Skin of body (tissue), 3 donors: ENCODE measurements at places on chromosomes 6 and 20. TPM values are rescaled to one million over a fixed set of nuclear protein-coding genes. Genes with fewer than 3 reads are reported as not detected.

- no peak for DNase-seq
These were observed 53.2 kb downstream of the GINS1 start for GRCh38 chr20:25460566-25461280.

- DNase-seq, result no peak
These were observed 15.6 kb downstream of the COMMD7 start for GRCh38 chr20:32727683-32728082.

DNA sequence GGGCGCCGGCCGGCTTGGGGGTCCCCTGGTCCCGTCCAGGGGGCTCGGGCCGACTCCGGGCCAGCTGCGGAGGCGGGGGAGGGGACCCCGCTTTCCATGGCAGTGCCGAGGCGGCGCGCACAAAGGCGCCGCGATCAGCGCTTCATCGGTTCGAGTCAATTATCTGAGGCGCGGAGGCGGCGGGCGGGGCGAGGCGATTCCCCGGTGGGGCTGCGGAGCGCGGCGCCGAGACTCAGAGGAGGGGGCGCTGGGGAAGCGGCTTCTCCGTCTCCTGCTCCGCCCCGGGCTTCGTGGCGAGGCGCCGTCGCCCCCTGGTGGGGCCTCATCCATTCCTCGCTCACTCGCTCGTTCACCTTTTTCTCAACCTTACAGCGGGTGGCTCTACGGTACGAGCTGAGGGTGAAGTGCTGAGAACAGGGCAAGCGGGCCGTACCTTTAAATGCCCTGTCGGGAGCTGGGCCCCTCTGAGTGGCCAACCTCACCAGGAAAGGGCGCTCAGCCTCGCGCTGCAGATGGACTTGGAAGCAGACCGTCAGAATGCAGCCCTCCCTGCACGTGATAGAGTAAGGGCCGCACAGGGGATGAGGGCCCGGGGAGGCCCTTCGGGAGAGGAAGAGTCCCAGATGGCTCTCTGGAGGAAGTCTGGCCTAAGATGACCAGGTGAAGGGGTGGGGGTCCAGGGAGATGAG, 39.9 kb downstream of the SLC52A3 start:
- no peak for DNase-seq

Gene BEND6
- 5.6 TPM for total RNA-seq

DNA sequence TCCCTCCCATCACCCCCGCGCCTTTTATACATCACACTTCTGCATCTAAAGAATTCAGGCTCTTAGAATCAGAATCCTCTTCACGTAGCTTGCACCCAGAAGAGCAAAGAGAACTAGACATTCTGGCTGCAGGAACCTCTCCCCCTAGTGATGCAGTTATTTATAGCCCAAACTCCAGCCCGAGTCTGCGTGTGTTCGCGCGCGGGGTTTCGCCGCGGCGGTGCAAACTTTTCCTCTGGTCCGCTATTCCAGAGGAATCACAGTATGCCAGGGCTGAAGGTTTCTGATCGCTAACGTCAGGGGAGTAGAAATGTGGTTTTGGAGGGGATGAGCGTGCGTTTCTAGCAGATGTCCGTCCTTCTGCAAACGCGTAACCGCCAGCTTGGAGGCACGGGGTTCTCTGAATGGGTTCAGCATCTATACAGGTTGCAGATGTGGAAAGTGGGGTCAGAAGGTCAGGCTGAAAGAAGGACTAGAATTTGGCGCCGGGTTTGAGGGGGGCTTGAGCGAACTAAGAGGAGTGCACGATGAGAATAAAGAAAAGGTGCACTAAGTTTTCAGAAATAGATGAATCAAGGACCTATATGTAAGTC, 1.8 kb downstream of the EPHA7 start:
- DNase-seq, result peak; percentile 54

GRCh38 chr6:137349856-137350830, 131.0 kb upstream of the IFNGR1 start:
- DNase-seq, result no peak

DNA sequence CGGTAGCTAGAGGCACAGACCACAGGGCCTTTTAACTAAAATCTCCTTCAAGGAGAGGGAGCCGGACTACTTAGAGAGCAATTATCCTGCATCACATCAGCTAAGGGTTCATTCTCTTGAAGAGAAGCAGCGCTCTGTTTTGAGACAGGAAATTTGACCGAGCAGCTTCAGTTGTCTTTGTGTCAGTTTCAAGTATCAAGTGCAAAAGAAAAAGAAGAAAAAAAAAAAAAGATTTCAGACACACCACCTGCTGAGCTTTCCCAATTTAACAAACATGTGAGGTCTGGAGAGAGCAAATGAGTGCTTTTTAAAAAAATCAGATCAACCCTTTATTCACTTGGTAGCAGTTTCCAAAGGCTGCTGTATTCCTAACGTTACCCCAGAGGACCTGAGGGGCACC, 273.5 kb upstream of the POU3F2 start:
- no peak for DNase-seq
